CD4-positive, alpha-beta T cell treated with Interleukin-15 for 4 hours (primary cell): ENCODE measurements at places on chromosomes 11 and 22.

- peak; percentile 56 for DNase-seq
Observed at GRCh38 chr11:77187776-77188632, 60.0 kb downstream of the MYO7A start.

GRCh38 chr11:47784785-47785381 lies 17.7 kb upstream of the FNBP4 start:
- DNase-seq, result no peak

DNA sequence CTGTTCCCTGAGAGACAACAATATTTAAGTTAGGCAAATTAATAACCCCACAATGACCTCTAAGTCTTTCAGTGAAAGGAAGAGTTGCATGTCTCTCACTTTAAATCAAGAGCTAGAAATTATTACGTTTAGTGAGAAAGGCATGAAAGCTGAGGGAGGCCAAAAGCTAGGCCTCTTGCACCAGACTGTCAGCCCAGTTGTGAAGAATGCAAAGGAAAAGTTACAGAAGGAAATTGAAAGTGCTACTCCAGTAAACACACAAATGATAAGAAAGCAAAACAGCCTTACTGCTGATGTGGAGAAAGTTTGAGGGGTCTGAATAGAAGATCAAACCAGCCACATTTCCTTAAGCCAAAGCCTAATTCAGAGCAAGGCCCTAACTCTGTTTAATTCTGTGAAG lies 45.0 kb downstream of the BBOX1 start:
- DNase-seq, result no peak

DNA sequence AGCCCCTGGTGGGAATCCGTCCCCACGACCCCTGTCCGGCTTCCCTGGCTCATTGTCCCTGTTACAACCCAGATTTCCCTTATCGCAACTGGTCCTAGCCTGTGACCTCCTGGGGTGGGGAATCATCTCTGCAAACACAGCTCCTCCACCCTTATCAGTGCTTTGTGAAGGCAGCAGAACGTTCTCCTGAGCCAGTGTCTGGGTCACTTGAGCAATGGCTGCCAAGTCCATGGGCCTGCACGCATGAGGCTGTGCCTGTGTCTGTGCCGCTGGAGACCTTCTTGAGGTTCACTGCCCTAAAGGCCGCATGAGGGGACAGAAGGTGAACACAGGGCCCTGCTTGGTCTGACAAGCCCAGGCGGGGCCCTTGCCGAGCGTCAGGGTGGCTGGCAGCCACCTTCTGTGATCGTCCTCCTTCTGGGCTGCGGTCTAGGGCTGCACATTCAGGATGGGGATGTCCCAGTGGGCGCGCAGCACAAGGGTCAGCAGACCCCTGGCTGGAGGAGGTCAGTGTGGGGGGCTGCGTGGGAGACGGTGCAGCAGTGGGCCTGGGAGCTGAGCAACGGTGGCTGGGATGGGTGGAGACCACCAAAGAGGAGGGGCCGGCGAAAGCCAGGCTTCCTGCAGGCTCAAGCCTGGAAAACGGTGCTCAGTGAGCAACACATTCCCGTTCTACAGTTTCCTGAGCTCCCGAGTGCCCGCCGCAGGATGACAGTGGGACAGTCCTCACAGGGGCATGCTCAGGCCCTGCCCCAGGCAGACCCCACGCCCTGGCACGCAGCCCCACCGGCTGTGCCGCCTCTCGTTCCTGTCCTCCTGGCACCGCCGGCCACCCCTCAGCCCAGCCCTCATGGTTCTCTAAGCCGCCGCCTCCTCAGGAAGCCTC lies 74.1 kb downstream of the CDKN1C start:
- DNase-seq, result no peak

GRCh38 chr11:114398303-114398920 lies 1.9 kb downstream of the C11orf71 start:
- DNase-seq, result no peak
